ENCODE measurements at places on chromosomes 2 and 18.

- no peak for DNase-seq
These were observed 161.1 kb downstream of the CCBE1 start for GRCh38 chr18:59536166-59536565.

- no peak for DNase-seq
These were observed 11.6 kb downstream of the SPATA3 start for GRCh38 chr2:231007286-231008098.

DNA sequence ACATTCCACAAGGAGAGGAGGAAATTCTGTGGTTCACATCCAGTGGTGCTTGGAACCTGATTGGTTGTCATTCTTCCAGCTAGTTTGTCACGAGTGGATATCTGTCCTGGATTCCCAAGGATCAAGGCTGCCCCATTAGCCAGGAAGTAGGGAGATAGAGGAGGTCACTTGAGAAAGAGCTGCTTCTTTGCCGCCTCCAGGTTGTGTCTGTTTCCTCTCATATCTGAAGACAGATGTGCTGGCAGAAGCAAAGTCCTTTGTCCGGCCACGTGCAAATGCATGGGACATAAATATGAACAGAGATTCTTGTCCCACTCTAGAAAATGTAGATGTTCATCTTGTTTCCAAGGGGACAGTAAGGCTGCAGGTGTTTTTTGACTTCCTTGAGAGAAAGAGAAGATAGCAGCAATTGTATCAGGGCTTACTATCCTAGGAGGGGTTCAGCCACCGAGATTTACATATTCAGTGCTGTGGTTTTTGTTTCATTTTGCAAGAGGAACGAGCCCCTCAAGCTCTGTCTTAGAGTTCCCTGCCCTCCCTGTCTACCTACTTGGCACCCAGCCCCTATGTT, 174.4 kb downstream of the RPIA start:
- DNase-seq: peak; percentile 42

- no peak for DNase-seq
These were observed 79.9 kb downstream of the MYO5B start for GRCh38 chr18:50115095-50115494.

- no peak for DNase-seq
These were observed 117.8 kb downstream of the PTPRM start for GRCh38 chr18:7684966-7685365.

DNA sequence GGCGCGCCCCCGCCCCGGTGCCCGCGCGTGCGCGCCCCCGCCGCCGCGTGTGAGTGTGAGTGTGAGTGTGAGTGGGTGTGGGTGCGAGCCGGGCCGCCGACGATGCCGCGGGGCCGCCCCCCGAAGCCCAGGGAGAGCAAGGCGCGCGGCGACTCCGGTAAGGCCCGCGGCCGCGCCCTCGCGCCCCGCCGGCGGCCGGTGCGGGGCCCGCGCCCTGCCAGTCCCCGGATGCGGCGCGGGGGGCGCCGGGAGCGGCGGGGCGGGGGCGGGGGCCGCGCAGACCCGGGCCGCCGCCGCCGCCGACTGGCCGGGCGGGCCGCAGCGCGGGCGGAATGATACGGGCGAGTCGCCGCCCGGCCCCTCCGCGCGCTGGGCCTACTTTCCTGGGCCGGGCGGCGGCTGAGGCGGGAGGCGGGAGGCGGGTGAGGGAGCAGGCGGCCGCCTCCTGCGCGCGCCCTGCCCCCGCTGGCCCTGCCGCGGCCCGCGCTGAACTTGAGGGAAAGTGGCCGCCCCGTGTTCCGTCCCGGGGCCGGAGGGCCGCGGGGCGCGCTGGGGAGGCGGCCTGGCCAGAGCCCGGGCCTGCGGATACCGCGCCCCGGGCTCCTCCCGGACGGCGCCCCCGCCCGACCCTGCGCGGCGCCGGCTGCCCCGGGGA, at the start of gene ZNF236:
TSS of gene ZNF236 (plus strand) at position 52 of the 655 bp plus-strand sequence. CDS start at position 103, 51 bp downstream.
- DNase-seq: peak; percentile 48

DNA sequence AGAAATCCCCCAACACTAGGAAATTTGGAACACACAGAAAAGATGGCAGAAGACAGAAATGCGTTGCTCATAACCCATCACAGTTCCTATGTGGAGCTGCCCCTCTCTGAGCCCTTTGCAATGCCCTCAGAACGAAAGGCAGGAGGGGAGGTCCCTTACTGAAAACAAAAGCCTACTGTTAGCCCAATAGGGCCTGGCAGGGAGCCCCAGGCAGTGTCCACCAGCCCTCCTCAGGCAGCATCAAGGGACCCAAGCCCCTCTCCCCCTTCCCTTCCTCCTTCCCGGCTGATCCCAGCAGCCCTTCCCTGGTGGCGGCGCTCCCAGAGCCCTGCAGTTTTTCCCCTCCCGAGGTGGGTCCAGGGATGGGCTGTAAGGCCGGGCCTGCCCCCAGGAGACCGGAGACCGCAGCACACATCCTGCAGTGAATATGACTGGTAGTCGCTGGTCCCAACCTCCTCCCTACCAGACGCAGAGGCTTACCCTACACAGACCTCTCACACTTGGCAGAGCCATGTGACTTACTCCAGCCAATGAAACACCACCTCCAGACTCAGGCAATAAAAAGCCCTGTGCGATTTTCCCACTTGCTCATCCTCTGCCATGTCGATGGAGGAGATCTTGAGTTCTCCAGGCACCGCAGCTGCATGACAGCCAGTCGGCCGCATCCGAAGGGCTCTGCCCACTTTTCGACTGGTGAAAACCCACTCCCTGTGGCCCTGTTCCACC, 19.4 kb upstream of the DUSP2 start:
- DNase-seq: no peak

DNA sequence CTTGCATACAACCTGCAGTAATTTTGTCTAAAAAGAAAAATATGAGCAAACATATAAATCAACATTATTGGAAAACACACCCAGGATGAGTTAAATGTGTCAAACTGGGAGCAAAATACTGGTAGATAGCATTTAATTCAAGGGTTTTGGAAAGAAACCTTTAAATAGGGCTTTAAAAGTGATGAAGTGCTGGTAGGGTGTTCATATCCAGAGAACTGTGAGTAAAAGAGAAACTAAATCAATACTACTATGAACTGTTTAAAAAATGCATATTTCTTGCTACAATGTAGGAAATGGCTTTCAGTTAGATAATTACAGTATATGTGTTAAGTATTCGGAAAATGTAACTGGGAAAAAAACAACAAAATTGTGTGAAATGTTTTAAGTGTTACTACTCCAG, 117.8 kb downstream of the ATAD2B start:
- no peak for DNase-seq

- no peak for DNase-seq
These were observed 1044.0 kb upstream of the PIK3C3 start for GRCh38 chr18:40911041-40911440.

DNA sequence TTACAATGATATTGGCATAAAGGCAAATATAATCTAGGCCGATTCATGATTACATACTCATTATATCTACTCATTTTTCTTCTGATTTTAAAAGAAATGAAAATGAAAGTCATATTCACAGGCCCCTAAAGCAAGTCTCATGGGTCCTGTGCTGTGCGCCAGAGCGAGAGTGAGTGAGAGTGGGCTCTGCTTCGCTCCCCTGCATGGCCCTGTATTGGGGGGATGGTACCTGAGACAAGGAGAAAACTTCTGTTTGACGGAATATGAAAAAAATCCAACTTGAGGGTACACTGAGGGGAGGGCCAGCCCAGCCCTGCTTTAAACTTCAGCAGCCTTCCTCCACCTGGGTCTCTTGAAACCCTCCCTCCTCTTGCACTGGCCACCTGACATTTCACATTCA, 81.4 kb upstream of the RGPD5 start:
- DNase-seq: no peak

DNA sequence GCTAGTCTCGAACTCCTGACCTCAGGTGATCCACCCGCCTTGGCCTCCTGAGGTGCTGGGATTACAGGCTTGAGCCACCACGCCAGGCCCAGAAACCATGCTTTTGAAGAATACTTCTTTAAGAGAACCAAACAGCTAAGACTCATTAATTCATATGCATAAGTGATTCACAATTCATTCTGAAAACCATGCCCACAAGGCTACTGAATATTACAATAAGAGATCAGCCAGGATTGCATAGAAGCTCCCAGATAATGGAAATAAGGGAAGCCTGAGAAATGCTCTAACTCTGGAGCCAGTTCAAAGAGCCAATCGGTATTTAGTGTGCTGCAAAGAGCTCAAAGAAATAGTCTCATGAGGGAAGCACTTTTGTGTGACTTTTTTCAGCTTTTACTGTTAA, 2.4 kb downstream of the ZNF396 start:
- no peak for DNase-seq

DNA sequence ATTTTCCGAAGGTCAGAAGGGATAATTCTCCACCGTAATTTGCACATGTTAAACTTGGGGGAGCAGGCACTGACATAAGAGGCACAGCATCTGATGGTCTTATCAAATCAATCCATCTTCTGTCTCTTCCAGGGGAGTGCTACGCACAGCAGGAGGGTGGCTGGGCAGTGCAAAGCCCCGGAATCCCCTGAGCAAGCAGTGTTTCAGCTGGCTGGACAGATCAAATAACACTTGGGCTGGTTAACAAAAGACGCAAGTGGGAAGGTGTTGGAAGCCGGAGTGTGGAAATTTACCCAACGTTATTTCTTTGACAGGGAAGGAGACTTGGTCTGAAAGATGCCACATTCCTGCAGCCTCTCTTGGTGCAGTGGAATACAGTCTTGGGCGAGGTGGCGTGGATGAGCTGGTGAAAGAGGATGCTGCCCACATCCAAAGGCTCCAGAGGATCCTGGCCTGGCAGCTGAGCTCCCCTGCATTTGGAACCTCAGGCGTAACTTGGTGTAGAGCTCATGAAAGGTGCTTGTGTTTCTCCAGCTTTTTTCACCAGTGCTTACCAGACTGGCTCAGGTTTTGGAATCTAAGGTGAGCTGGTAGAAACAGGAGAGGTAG, 103.0 kb downstream of the MAPK4 start:
- no peak for DNase-seq

GRCh38 chr2:146927080-146927711, 917.6 kb upstream of the ACVR2A start:
- DNase-seq: no peak

DNA sequence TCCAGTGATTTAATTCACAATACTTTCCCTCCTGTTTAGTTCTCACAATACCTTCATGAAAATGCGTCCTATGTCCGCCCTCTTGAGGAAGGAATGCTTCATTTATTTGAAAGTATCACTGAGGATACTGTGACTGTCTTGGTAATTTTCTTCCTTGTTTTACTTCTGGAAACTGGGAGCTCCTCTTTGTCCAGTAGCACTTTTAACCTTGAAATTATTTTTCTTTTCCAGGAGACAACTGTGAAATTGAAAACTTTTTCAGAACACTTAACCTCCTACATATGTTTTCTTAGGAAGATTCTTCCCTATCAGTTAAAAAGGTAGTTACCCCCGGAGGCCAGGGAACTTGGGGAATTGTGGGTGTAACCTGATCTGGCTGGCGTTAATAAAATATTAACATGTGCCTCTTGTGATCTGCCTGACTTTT, 58.9 kb upstream of the STON1 start:
- DNase-seq: no peak

GRCh38 chr2:83630351-83630750, 828.7 kb downstream of the SUCLG1 start:
- no peak for DNase-seq

DNA sequence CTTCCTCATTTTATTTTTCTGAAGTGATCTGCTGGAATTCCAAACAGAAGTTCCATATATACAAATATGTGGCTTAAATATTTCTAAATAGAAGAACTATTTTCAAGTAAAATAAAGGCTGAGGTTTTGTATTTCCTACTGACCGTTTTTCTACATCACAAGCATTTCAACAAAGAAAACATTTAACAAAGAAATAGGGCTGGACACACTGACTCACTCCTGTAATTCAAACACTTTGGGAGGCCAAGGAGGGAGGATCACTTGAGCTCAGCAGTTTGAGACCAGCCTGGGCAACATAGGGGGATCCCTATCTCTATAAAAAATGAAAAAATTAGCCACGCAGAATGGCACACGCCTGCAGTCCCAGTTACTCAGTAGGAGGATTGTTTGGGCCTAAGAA, 44.6 kb downstream of the TANK start:
- no peak for DNase-seq

GRCh38 chr18:54983791-54984190, 24.5 kb upstream of the CCDC68 start:
- DNase-seq: no peak

DNA sequence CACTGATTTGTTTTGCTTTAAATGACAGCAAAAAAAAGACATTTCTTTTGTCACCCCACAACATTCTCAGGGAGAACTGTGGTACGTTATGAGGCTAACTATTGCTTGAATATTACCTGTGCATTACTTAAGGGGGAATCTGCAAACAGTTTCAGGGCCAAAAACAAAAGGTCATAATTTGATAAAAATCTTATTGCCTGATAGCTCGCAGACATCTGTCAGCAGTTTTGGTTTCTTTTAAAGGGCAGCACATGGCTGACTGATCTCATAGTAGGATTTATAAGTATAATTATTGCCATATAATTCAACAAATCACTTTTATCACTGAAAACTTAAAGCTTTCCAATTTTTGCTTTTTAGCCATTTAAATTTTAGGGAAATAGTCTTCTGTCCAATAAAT, 226.4 kb upstream of the VWC2L start:
- DNase-seq: no peak

DNA sequence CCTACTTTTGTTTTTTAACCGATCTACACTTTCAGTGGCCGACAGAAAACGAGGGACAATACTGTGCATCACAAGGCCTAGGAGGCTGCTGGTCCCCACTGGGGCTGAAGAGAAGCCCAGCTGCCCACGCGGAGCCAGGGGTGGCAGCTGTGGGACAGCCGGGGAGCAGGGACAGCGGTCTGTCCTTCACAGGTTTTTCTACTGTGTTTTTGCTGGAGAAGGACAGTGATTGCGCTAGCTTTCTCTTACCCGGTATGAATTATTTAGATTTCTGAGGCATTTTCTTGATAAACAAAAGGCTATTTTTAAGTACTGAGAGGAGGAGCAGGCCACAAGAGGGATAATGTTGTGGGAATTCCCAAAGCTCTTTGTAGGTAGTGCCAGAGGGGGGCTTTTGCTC, 219.8 kb downstream of the ATAD2B start:
- DNase-seq: no peak

- no peak for DNase-seq
These were observed 76.8 kb downstream of the MAPRE2 start for GRCh38 chr18:35117951-35118411.

GRCh38 chr2:3399381-3399780, 19.9 kb downstream of the TRAPPC12 start:
- no peak for DNase-seq
